MG63 (cell line): ENCODE measurements at places on chromosomes 6 and 20.
A peak's percentile ranks its signal among the peaks of the same experiment; 100 is the strongest.

- no peak for DNase-seq
Observed at GRCh38 chr20:17963114-17963897, 5.3 kb downstream of the SNX5 start.

- DNase-seq, result no peak
Observed at GRCh38 chr20:60518022-60518421, 559.8 kb downstream of the CDH26 start.

- no peak for DNase-seq
Observed at GRCh38 chr6:106086814-106087175, 659 bp downstream of the PRDM1 start.

GRCh38 chr20:58852543-58853271 lies at the start of gene GNAS:
GNAS (plus strand) TSS chr20:58852716.
- peak; percentile 67 for DNase-seq

DNA sequence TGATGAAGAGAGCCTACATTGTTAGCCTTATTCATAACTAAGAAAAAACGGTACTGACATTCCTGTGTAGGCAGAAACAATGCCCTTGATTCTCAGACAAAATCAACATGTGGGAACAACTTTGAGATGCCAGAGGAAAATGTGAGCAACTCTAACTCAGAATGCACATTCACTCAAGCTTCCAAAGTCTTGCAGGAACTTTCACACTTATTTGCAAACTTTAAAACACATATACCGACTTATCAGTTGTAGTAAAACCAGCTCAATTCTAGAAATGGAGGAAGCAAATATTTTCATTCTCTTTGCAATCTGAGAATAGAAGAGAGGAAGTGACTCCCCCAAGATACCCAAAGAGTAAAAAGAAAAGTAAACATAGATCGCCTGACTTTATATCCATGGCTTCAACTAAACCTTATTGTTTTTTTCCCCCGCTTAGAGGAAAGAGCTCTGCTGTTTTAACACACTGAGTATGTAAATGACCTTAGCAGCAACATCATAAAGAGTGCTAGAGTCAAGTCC lies 117.6 kb downstream of the EPB41L2 start:
- no peak for DNase-seq

- DNase-seq, result no peak
Observed at GRCh38 chr20:24441661-24442060, 27.8 kb upstream of the SYNDIG1 start.

- DNase-seq, result no peak
Observed at GRCh38 chr20:12090920-12091319, 173.2 kb downstream of the BTBD3 start.

DNA sequence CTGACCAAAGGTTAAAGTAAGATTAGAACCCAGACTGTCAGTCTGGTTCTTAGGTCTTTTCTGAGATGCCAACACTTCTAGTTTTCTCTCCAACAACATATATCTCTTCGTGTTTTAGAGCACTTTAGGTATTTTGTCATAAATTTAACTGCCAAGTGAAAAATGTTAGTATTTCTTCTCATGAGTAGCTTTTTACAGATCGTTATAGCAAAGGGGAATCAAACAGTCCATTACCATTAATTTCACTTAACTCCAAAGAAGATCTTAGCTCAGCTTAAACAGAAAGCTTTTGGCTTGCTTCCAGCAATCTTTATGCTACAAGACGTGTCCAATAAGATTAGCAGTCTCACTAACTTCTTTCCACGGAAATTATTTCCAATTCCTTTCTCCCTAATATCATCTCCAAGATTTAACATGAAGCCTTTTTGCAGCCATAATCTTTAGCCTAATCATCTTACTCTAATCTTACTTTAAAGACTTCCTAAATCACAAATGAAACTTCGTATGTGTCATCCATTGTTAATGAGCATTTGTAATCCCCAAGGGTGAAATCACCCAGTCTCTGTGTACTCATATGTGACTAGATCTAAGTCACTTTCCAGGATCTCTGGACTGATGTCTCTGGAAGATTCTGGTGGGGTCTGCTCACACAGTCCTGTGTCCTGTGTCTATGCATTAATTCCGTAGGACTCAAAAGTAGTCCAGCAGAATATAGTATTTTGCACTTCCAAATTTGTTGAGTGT lies 38.7 kb downstream of the MOXD1 start:
- no peak for DNase-seq

DNA sequence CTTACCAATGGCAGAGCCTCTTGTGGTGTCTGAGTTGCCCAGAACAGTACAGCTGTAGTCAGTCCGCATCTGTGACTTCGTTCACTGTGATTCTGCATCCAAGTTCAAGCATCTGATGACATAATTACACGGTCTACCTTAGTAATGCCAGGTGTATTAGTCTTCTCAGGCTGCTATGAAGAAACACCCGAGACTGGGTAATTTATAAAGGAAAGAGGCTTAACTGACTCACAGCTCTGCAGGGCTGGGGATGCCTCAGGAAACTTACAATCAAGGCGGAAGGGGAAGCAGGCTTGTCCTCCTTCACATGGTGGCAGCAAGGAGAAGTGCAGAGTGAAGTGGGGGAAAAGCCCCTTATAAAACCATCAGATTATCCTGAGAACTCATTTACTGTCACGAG lies 163.9 kb upstream of the SULF2 start:
- DNase-seq, result no peak

DNA sequence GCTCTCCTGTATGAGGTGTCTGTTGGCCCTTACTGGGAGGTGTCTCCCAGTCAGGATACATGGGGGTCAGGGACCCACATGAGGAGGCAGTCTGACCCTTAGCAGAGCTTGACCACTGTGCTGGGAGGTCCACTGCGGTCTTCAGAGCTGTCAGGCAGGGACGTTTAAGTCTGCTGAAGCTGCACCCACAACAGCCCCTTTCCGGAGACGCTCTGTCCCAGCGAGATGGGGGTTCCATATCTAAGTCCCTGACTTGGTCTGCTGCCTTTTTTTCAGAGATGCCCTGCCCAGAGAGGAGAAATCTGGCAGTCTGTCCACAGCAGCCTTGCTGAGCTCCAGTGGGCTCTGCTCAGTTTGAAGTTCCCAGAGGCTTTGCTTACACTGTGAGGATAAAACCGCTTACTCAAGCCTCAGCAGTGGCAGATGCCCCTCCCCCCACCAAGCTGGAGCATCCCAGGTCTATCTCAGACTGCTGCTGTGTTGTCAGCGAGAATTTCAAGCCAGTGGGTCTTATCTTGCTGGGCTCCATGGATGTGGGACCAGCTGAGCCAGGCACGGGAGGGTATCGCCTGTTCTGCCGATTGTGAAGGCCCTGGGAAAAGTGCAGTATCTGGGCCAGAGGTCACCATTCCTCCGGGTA lies 36.3 kb upstream of the IBTK start:
- DNase-seq, result no peak

DNA sequence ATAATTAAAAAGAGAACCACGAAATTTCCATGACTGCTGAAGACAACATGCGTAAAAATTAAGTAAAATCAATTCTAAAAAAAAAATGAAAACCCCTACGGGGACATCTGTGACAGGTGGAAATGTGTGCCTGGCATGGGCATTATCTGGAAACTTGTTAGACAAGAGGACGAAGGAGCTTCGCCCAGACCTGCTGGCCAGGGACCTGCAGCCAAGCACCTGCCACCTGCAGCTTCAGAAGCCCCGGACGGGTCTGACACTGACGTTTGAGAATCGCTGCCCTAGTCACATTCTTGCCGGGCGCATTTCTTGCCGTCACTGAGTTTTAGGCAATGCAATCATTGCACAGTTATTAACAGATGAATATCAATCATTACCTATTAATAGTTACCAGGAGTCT lies 140.3 kb downstream of the SMOC2 start:
- no peak for DNase-seq

GRCh38 chr20:44803383-44803941 lies 6.9 kb downstream of the RIMS4 start:
- DNase-seq, result peak; percentile 23

DNA sequence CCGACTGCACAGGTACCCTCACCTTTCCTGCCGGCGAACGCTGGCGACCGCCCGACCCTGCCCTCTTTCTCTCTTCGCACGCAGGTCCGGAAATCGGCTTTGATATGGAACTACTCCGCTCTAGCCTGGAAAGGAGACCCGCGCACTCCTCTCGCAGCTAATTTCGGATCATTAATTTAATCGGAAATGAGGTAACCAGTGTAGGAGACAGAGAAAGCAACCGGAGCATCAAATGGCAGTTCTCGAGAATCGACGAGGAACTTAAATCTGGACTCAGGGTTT lies 949 bp upstream of the ATXN1 start:
- peak; percentile 6 for DNase-seq

GRCh38 chr6:113433335-113433991 lies 423.7 kb upstream of the MARCKS start:
- peak; percentile 68 for DNase-seq

DNA sequence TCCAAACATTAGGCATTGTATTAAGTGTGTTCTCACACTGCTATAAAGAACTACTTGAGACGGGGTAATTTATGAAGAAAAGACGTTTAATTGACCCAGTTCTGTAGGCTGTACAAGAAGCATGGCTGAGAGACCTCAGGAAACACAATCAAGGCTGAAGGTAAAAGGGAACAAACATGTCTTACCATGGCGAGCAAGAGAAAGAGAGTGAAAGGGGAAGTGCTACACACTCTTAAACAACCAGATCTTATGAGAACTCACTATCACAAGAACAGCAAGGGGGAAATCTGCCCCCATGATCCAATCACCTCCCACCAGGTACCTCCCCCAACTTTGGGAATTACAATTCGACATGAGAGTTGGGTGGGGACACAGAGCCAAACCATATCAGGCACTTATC lies 86.6 kb upstream of the TOP1 start:
- DNase-seq, result no peak
